HT-29 (cell line): ENCODE measurements at places on chromosomes 5 and 9. TPM values are rescaled to one million over a fixed set of nuclear protein-coding genes. Genes with fewer than 3 reads are reported as not detected.

Gene PLAC8L1
- not detected in 2 replicates for total RNA-seq

Gene TOR4A
- total RNA-seq: 210 and 226 TPM in 2 replicates

Gene KLHL3
- 3.5 and 4.5 TPM in 2 replicates for total RNA-seq

Gene CDK5RAP2
- 22.2 and 29.5 TPM in 2 replicates for total RNA-seq

Gene MYOT
- 0.10 TPM in 1 of 2 replicates, not detected in the other for total RNA-seq

Gene GARIN3
- total RNA-seq: not detected in 2 replicates

Gene SCGB3A2
- total RNA-seq: not detected in 2 replicates

Gene SNAPC3
- total RNA-seq: 34.5 and 36.7 TPM in 2 replicates

Gene ZNF189
- total RNA-seq: 2.0 and 2.1 TPM in 2 replicates

Gene HTR4
- 0.15 TPM in 1 of 2 replicates, not detected in the other for total RNA-seq

Gene PCDHB15
- total RNA-seq: 0.05 and 0.20 TPM in 2 replicates

Gene PCDHGA5
- total RNA-seq: 0.13 TPM in 2 replicates

Gene FPGS
- total RNA-seq: 180 and 200 TPM in 2 replicates

Gene NDUFS6
- 110 and 146 TPM in 2 replicates for total RNA-seq

Gene CD74
- 9.8 and 12.7 TPM in 2 replicates for total RNA-seq

Gene SLC2A8
- 36.2 and 37.5 TPM in 2 replicates for total RNA-seq

Gene IFNB1
- total RNA-seq: not detected in 2 replicates

Gene GLDC
- total RNA-seq: not detected in 2 replicates

Gene IZUMO3
- total RNA-seq: not detected in 2 replicates

Gene GRIN1
- total RNA-seq: 0.39 and 3.0 TPM in 2 replicates

Gene CARTPT
- total RNA-seq: not detected in 2 replicates

Gene BARHL1
- total RNA-seq: not detected in 2 replicates

Gene LMAN2
- 234 and 262 TPM in 2 replicates for total RNA-seq

Gene MYMK
- total RNA-seq: not detected in 2 replicates

Gene IL31RA
- total RNA-seq: not detected in 2 replicates

Gene OR1L6
- not detected in 2 replicates for total RNA-seq

Gene IFNA21
- not detected in 2 replicates for total RNA-seq

Gene FBN2
- 0.18 and 0.31 TPM in 2 replicates for total RNA-seq

Gene LCN15
- total RNA-seq: 0.60 TPM in 1 of 2 replicates, not detected in the other

Gene ZFP2
- not detected in 2 replicates for total RNA-seq

Gene MEIKIN
- not detected in 2 replicates for total RNA-seq

Gene GOLM1
- 41.0 and 50.7 TPM in 2 replicates for total RNA-seq

Gene SLC36A3
- total RNA-seq: not detected in 2 replicates

Gene PHF24
- total RNA-seq: not detected in 2 replicates

Gene CDC20B
- not detected in 2 replicates for total RNA-seq

Gene PPIC
- 23.3 and 26.3 TPM in 2 replicates for total RNA-seq

Gene PRRC1
- total RNA-seq: 26.6 and 30.6 TPM in 2 replicates

Gene CDKN2B
- 13.0 and 24.8 TPM in 2 replicates for total RNA-seq

Gene REEP2
- 0.03 and 0.05 TPM in 2 replicates for total RNA-seq

Gene FOCAD
- total RNA-seq: 13.4 and 18.3 TPM in 2 replicates

Gene UCK1
- 22.1 and 34.0 TPM in 2 replicates for total RNA-seq

Gene SHOC1
- total RNA-seq: not detected in 2 replicates

Gene PRRC2B
- total RNA-seq: 96.5 and 106 TPM in 2 replicates

Gene ZNF658
- total RNA-seq: 0.08 and 0.13 TPM in 2 replicates

Gene BTNL9
- 32.4 and 36.7 TPM in 2 replicates for total RNA-seq

Gene PHAX
- 14.8 and 20.3 TPM in 2 replicates for total RNA-seq

Gene CAST
- 35.6 and 37.2 TPM in 2 replicates for total RNA-seq

Gene PDZD2
- not detected in 2 replicates for total RNA-seq

Gene IFNW1
- total RNA-seq: not detected in 2 replicates

Gene ELAVL2
- total RNA-seq: not detected in 2 replicates

Gene CDH18
- total RNA-seq: not detected in 2 replicates

Gene APBA1
- total RNA-seq: 0.25 and 2.7 TPM in 2 replicates
